Fibroblast of the aortic adventitia (primary cell): ENCODE measurements at places on chromosomes 6 and 20. TPM values are rescaled to one million over a fixed set of nuclear protein-coding genes. Genes with fewer than 3 reads are reported as not detected.

DNA sequence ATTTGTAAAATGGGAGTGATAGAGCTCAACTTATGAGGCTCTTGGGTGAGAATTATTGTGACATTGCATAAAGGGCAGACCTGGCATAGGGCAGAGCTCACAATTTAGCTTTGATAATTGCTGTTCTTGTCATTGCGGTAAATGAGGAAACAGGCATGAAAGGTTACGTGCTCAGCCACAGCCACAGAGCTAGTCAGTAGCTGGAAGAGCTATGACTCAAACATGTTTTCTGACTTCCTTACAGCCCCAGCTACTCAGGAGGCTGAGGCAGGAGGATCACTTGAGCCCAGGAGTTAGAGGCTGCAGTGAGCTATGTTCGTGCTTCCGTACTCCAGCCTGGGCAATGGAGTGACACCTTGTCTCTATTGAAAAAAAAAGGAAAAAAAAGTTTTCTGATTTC, 3.5 kb upstream of the GHRH start:
- DNase-seq, result no peak

GRCh38 chr6:1789092-1789491, 179.4 kb downstream of the FOXC1 start:
- DNase-seq, result peak; percentile 76

GRCh38 chr6:156587751-156588301, 189.4 kb upstream of the ARID1B start:
- no peak for DNase-seq

AIF1 gene
- not detected in 2 replicates for total RNA-seq

SLC22A7 gene
- not detected in 2 replicates for total RNA-seq

GRCh38 chr6:3831761-3832530, 17.2 kb upstream of the FAM50B start:
- DNase-seq, result peak; percentile 24

TRIM15 gene
- total RNA-seq, result not detected in 2 replicates
